H4 (cell line): ENCODE measurements at places on chromosomes 6 and 20. TPM values are rescaled to one million over a fixed set of nuclear protein-coding genes. Genes with fewer than 3 reads are reported as not detected.

The TPX2 gene
- 111 and 128 TPM in 2 replicates for total RNA-seq

The RIOK1 gene
- total RNA-seq, result 11.4 and 16.9 TPM in 2 replicates

The CTCFL gene
- not detected in 2 replicates for total RNA-seq

The PNLDC1 gene
- not detected in 2 replicates for total RNA-seq
